ENCODE measurements at places on chromosomes 16 and 17.

DNA sequence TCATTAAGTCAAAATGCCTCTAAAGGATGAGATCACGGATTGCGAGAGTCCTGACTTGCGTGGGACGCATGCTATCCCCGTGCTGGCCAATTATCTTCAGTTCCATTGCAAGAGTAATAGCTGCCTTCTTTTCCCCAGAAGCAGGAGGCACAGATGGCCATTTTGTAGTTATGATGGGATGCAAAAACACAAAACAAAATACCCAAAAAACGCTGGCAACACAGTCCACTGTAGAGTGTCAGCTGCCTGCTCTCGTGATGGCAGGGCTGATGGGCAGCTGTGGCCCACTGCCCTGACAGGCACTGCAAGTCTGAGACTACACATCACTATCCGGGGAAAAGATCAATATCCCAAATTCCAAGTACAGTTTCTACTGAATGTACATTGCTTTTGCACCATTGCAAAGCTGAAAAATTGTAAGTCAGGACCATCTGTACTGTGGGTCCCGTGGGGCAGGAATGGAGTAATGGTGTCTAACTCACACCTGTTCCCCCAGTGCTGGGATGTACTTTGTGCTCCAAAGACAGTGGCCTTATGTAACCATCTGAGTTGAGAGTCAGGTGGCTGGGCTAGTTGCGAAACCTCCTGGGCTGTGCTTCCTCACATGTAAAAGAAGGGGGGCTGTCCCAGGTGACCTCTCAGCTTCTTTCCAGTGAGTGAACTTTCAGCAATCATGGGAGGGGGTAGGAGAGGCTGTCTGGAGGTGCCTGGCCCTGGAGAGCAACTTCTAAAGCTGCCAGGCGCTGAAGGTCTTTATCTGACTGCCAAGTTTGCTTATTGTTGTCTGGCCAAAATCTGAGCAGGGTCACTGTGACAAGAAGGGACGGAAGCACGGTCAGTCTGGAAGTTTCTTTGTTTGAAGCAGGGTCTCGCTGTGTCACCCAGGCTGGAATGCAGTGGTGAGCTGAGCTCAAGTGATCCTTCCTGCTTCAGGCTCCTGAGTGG lies 4.7 kb downstream of the SLC47A1 start:
- DNase-seq: no peak

GRCh38 chr16:9820476-9821246 lies 361.6 kb downstream of the GRIN2A start:
- no peak for DNase-seq

DNA sequence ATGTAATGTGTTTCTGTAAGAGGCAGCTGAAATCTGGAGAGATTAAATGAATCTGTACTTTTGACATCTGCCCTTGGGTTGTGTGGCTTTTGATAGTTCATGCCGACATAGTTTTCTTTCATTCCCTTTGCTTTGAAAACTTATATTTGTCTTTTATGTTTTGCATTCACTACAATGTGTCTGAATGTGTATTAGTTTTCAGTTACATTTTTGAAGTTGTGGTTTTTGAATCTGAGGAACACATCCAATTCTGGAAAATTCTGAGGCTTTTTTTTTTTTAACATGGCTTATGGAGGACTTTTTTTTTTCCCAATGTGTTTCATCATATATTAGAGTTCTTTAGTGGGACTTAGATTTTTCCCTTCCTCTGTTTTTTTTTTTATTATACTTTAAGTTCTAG lies 683.7 kb upstream of the SOX9 start:
- no peak for DNase-seq

DNA sequence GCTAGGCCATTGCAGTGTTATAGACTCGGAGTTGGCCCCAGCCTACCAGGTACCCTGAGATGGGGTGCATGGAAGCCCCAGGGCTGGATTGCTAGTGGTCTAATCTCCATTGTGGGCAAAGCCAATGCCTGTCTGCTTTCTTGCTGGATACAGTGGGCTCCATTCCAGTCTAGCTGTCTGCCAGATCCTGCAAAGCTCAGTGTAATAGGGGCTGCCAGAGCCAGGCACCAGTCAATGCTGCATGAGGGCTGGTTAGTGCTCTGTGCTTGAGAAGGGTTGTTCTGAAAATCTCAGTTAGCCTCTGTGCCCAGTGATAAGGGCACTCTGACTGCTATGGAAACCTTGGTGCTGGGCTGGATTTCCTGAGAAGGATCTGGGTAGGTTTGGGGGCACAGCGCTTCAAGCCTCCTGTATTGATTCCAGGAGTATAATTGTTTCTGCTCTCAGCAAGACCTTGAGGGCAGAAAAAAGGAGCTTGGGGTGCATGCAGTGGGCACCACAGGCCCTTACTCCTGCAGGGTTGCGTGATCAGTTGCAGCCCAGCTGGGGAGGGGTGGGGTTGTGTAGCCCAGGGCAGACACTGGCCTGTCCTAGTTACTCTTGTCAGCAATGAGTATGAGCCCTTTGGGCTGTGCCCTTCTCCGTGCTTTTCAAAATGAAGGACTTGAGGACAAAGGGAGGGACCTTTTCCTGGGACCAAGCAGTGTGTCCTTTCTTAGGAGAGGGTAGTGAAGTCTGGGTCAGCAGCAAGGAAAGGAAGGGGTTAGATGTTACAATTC lies 19.0 kb downstream of the SMPD3 start:
- DNase-seq: no peak

GRCh38 chr17:57732062-57732461 lies 13.0 kb downstream of the CCDC182 start:
- DNase-seq: peak; percentile 38

DNA sequence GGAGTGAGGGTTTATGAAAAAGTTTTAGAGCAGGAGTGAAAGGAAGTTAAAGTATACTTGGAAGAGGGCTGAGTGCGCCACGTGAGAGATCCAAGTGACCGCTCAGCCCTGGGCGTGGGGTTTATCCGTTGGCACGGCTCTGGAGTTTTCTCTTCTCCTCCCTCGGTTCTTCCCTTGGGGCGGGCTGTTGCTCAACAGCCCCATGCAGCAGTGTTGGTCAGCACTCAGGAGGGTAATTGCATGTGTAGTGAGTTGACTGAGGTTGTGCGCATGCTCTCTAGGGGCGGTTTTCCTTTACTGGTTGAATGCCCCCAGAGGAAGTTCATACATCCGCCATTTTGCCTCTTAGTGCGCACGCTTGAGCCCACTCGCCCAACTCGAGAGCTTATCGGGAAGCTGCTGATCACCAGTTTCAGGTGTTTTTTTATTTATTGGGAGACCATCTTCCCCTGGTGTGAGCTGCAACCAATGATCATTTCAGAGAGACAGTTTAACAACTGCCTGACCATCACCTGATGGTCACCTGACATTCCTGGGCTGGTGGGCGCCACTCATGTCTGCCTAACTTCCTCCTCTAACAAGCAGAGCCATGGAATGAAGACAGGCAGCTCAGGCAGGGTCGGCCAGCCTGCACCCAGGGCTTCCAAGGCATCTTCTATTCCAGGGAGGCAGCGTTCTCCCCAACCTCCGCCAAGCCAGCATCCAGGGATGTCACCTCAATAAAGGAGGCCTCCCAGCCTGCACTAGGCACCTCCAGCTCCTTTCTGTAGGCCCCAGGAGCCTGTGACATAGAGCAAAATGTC lies 41.3 kb upstream of the DNAH17 start:
- no peak for DNase-seq

GRCh38 chr17:40922239-40922638 lies 15.2 kb downstream of the KRT23 start:
- DNase-seq: no peak

DNA sequence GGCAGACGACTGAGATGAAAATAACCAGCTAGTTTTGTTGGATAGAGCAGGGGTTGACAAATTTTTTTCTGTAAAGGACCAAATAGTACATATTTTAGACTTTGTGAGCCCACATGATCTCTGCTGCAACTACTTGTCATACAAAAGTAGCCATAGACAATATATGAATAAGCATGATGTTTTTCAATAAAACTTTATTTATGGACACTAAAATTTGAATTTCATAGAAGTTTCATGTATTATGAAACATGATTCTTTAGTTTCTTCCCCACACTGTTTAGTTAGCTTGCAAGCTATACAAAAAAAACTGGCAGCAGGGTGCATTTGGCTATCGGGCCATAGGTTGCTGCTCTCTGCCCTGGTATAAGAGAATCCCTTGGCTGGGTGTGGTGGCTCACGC lies 56.6 kb downstream of the LYRM1 start:
- DNase-seq: no peak

DNA sequence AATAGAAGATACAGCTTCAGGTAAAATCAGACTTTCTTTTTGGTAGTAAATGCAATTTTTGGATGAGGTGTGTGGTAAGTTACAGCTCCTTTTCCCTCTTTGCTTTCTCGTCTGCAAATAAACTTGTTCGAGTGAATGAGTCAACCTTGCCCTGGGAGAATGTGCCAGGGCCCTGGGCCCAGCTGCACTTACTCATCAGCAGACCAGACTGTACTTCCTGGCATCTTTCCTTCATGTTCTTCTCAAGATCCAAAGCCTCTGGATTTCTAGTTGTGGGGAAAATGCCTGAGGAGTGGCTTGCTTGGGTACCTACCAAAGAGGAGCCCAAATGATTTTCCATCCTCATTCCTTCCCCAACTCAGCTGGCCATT lies 5.4 kb upstream of the G6PC1 start:
- DNase-seq: peak; percentile 56

- no peak for DNase-seq
Measured at GRCh38 chr17:13986855-13987254, 82.4 kb upstream of the COX10 start.

GRCh38 chr17:34624767-34625383 lies 45.5 kb downstream of the TMEM132E start:
- DNase-seq: no peak

GRCh38 chr17:10812674-10813073 lies 8.8 kb upstream of the TMEM238L start:
- no peak for DNase-seq

DNA sequence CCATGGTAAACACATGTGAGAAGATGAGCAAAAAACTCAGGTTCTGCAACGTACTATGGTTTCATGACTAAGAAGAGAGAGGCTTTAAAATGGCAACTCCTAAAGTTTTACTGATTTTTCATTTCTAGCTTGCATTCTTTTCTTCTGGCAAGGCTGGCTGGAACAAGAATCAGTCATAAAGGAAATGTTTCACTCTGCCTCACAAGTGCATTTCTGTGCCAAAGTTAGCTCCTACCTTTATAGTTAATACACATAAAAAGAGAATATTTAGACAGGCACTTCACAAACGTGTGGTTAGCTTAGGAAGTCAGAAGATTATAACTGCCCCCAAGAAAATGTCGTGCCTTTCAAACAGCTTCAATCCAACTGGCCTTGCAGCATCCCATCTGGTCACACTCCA lies 417.1 kb upstream of the CDH11 start:
- no peak for DNase-seq

- DNase-seq: no peak
Measured at GRCh38 chr16:87044829-87045228, 272.4 kb downstream of the C16orf95 start.

GRCh38 chr16:28311413-28311812 lies 19.1 kb downstream of the SBK1 start:
- no peak for DNase-seq

DNA sequence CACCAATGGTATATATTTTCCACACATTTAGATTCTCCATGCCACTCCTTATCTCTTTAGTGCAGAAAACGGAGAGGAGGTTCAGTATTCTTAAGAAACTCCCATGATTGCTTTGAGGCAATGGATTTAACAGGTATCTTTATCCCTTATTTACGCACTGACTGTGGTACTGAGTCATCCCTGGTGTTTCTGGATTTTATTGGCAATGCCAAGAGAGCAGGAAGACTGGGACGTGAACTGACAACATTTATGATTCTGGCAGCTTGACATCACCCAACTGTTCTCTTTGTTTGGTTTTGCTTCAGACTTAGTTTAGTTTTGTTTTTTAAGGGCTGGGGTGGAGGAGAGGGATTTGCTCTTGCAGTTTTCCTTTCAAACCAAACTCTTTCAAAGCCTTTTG lies 131.4 kb downstream of the WWOX start:
- no peak for DNase-seq

GRCh38 chr17:39194089-39194984 lies 3.1 kb downstream of the CACNB1 start:
- no peak for DNase-seq
